ENCODE measurements at places on chromosomes 12 and 14.

DNA sequence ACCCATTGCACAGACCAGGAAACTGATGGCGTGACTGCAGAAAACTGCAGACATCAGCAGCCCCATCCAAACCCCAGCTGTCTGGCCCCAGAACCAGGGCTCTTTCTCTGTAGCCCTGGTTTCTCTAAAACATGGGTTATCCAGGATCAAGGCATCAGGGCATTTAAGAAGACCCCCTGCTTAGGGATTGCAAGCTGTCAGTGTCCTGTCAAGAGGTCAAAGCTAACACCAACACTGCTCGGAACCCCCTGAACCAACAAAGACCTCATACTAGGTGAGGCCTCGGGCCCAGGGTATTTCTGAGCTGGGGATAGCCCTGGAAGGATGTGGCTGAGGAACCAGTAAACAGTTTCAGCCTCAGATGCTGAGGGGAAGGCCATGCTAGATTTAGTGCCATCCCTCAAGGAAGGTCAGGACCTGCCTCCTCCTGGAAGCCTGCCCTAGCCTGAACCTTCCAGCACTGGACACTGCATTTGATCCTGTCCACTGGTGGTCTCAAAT is 39.2 kb downstream of the BCL11B start:
- no peak for DNase-seq

GRCh38 chr12:80293759-80294158 is 150.3 kb upstream of the PTPRQ start:
- DNase-seq, result no peak

GRCh38 chr12:123229051-123229450 is 3.9 kb downstream of the MPHOSPH9 start:
- no peak for DNase-seq

DNA sequence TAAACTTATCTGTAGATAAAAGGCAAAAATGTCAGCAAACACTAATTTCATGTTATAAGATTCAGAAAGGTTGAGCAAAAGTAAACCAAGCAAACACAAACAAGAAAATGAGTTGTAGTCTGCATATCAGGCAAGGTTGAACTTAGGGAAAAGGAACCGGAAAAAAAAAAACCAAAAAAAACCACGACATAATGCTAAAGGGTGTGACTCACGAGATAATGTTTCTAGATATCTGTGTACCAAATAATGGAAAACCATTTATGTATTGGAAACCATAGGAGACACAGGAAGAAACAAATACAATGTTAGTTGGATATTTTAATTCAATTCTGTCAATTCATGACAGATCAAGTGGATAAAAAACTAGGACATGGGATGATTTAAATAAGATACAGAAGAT is 60.5 kb downstream of the GPATCH2L start:
- DNase-seq, result no peak

- no peak for DNase-seq
Observed at GRCh38 chr12:84315926-84316325, 596.7 kb downstream of the SLC6A15 start.

DNA sequence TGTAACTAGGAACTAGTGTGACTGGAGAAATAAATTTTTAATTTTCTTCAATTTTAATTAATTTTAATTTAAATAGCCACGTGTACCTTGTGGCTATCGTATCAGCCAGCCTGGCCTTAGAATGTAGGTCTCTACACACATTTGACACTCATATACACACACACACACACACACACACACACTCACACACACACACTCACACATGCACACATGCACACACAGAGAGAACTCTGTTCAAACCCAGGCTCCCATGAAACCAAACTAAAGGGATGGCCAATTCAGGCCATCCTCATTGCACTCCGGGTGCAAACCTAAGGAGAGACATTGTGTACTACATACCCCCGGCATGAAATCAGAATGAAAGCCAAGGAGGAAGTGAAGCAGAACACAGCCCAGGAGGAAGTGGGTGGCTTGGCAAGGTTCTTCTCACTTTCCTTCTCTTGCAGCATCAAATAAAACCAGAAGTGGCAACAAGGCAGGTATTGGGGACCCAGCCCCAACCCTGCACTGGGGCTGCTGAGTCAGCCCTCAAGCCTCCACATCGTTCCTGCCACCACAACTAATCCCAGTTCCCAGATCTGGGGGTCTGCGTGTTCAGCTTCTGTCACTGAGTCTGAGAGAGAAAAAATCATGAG is 26.2 kb upstream of the CHPT1 start:
- no peak for DNase-seq

- DNase-seq, result no peak
Observed at GRCh38 chr14:102688290-102688689, 89.0 kb upstream of the TRAF3 start.

GRCh38 chr14:95700221-95700976 is 13.5 kb downstream of the TCL1A start:
- no peak for DNase-seq

DNA sequence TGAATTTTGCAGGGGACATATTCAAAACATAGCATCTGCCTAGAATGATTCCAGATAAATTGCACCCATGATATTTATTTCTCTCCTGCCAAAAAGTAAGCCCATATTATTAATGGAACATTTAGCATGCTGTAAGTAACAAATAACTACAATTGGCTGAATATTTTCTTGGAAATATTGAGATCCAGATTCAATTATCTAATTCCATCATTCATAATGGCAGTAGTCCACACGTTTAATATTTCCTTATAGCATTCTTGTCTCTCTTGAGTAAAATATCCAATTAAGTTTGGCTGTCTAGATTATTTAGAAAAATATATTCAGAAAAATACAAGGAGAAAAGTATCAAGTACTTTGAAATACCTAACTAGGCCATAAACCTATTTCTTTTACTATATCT is 157.5 kb downstream of the FLRT2 start:
- DNase-seq, result no peak

- no peak for DNase-seq
Observed at GRCh38 chr12:46629331-46630229, 196.2 kb downstream of the SLC38A4 start.

DNA sequence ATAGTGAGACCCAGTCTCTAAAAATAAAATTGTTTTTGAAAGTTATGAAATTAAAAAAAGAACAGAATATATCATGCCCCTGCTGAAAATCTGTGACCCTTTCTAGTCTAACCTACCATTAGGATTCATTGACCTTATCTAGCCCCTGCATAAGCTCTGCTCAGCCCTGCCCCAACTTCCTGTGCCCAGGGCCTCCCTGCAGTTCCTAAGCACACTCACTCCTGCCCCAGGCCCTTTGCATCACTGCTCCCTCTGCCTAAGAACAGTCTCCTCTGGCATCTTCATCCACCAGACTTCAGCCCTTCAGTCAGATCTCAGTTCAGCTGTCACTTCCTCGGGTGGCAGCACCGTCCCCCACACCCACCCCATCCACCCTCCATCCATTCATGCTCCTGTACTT is 55.4 kb downstream of the SCARB1 start:
- DNase-seq, result no peak

DNA sequence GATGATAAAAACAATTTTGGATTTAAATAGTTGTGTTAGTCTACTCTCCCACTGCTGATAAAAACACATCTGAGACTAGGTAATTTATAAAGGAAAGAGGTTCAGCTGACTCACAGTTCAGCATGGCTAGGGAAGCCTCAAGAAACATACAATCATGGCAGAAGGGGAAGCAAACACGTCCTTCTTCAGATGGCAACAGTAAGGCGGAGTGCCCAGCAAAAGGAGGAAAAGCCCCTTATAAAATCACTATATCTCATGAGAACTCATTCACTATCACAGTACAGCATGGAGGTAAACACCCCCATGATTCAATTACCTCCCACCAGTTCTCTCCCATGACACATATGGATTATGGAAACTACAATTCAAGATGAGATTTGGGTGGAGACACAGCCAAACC is 632.1 kb downstream of the SLC16A7 start:
- DNase-seq, result no peak

DNA sequence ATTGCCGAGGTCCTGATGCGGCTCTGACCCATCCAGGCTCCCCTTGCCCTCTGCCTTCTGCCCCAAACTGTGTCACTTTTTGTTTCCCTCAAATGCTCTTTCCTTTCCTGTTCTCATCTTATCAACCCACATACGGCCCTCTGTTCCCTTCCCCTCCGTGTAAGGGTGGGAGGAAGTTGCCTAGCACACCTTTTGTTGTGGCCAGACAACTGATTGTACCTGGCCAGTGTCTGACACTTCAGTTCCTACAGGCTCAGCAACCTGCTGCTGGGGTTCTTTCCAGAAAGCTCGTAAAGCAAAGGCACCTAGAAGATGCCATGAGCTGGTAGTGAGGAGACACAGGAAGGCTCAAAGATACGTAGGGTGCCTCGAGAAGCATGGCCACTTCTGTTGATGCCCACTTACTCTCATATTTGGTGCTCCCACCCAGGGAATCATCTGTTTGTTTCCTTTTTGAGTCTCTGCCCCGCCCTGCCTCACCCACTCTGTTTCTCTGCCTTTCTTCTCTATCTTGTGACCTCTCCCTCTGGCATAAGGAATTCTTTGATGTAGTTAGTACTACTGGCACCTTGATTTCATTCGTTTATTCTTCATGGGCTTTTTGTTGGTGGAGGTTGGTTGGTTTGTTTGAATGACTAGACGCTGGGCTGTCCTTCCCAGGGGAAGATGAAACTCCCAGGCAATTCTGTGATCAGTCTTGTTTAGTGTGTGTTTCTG is 152.4 kb upstream of the FKBP4 start:
- DNase-seq, result no peak

GRCh38 chr12:75908961-75909605 is 122.5 kb downstream of the PHLDA1 start:
- DNase-seq, result no peak
